Activated CD8-positive, alpha-beta memory T cell treated with anti-CD3 and anti-CD28 coated beads for 4 hours (primary cell): ENCODE measurements at places on chromosomes 11 and 22.

- DNase-seq = no peak
Measured at GRCh38 chr11:119885861-119886567, 157.0 kb upstream of the NECTIN1 start.

DNA sequence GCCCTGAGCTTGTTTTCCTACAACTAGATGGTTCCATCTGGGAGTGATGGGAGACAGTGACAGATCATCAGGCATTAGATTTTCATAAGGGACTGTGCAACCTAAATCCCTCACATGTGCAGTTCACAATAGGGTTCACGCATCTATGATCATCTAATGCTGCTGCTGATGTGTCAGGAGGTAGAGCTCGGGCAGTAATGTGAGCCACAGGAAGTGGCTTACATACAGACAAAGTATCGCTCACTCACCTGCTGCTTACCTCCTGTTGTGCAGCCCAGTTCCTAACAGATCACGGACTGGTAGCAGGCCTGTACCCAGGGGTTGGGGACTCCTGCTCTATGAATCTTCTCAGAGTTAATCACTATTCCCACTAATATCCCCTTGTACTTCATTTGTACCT lies 12.4 kb downstream of the AAMDC start:
- DNase-seq = no peak

DNA sequence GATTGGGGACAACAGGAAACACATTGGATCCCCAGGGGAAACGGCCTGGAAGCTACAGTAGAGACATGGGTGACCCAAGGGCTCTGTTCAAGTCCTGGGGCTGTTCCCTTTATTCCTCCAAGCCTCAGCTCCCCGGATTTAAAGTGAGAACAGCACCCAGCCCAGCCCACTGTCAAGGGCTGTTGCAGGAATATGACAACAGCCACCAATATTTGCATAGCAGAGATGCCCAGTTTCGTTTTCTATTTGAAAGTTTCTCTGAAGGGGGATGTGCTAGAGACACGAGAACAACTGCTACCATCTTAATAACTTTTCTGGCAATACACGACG lies 81.1 kb upstream of the WNT7B start:
- no peak for DNase-seq

DNA sequence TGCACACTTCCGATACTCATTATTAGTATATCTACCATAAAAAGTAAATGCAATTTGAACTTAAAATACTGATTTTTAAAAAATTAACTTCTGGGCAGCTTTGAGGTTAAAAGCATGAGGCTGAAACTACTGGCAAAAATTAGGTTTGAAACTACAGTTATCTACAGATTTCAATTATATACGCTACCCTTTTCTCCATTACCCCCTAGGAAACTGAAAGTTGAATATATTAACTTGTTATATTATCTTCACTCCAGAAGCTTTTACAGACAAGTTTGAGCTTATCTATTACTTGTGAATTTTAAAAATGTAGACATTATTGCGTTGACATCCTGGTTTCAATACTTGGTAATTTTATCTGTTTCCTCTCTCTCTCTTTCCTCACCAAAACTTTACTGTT lies 96.7 kb upstream of the DDI1 start:
- no peak for DNase-seq

DNA sequence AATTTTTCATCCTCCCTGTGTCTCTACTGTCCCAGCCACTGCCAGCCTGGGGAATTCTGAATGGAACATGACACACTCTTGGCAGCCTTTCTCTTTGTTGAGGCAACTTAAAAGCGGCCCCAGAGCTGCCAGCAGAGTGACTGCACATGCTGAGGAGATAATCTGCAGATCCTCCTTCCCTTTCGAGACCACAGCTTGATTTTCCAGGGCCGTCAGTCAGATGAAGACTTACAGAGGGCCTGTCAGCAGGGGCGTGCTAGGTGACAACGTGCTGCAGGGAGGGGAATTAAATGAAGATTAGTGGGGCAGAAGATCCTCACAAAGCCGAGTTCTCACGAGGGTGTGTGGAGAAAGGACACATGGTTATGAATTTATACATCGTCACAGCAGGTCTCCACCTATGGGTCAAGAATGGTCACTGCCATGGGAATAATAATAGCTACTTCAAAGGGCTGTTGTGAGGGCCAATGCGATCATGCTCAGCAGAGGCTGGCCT lies 193.5 kb upstream of the PITPNB start:
- DNase-seq = no peak

GRCh38 chr11:14499178-14499559 lies 442 bp downstream of the COPB1 start:
- DNase-seq = no peak

DNA sequence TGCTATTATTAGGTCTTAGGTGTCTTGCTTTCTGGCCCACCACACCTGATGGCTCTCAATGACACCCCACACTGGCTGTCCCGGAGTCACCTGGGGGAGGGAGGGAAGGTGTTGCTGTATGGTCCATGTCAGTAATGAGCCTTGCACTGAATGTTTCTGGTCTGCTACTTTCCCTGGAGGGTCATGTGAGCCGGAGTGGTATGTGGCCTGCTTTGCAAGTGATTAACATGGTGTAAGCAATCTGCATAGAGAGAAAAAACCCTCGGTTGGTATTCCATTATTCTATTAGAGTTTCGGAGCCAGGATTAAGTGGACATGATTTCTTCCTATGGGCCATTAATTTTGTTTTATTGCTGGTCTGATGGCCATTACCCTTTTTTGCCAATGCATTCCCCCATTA lies 63.9 kb downstream of the PKNOX2 start:
- no peak for DNase-seq

DNA sequence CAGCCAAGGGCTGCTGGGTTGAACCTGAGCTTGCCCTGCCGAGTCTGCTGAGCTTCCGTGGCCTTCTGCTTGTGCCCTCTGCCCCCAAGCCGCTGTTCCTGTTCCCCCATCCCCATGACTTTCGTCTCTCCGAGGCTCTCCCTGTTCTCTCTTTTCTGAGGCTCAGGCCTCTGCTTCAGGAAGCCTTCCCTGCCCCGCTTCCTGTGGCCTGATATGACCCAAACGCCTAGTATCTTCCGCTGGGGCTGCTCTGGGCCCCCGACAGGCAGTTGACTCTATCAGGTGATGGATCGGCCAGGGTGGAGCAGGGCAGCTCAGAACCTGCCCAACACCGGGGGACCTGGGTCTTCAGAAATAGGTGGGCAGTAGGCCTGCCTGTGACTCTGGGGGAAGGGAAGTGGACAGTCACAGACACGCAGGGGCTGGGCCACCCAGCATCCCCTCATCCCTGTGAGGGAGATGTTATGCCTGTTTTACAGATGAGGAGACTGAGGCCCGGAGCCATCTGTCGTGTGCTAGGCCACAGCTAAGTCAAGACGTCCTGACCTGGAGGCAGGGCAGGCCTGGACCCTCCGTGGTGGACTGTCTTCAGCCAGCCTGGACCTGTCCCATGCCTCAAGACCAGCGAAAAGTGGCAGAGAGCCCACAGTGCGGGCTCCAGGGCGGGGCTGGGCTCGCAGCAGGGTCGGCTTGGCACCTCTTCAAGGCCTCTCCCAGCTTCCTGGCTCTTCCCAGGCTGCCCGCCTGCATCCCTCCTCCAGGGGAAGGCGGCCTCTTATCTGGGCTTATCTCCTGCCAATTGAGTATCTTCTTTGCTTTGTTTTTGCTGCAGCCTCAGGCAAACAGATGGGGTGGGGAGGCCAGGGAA lies 16.2 kb downstream of the BAD start:
- no peak for DNase-seq

DNA sequence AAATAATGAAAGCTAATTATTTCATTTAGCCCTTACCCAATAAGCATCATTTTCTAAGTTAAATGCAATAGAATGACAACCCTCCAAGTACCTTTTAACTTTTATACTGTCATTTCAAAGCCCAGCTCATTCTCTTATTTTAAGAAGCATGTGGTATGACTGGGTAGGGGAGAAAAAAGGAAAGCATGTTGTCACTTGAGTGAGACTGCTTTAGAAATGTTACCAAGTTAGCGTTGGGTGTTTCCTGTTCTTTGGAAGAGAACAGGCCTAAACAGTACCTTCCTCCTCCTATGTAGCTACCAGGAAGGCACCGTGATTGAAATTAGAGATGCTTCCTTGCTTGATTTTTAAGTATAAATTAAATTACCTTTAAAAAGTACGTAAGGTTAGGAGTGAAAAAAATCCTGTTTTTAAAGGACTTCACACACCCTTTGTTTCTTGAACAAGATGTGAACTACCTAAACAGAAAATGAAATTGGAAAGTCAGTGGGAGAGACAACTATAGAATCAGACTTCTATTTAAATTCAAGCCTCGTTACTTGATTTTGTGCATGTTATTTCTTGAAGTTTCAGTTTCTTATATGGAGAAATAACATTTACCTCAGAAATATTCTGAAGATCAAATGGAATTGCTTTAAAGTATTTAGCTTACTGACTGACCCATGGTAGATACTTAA lies 741 bp upstream of the CNTF start:
- DNase-seq = no peak

GRCh38 chr11:119205080-119205479 lies 1.1 kb upstream of the CBL start:
- no peak for DNase-seq

- no peak for DNase-seq
Measured at GRCh38 chr11:122098261-122098980, 17.6 kb downstream of the BLID start.

DNA sequence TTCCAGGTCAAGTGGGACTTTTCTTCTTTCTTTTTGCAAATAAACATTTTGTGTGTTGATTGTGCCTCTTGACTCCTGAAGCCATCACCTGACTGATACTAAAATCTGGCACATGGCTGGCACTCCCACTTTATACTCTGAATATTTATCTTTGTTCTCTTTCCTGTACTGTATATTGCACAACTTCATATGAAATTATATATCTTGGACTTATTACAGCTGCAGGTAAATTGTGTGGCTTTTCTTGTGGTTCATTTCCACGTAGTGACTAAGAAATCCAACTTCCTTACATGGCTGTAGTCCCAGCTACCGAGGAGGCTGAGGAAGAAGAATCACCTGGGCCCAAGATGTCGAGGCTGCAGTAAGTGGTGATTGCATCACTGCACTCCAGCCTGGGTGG lies 23.7 kb upstream of the OR5B12 start:
- no peak for DNase-seq

- no peak for DNase-seq
Measured at GRCh38 chr22:36201630-36202319, at the start of gene APOL4. TSS of gene APOL4 (minus strand) at chr22:36201809. CDS start at chr22:36201734, 75 bp downstream.

- DNase-seq = no peak
Measured at GRCh38 chr11:66614073-66614472, 2.4 kb upstream of the RBM14 start.

GRCh38 chr22:19622061-19622441 lies 92.3 kb upstream of the SEPTIN5 start:
- DNase-seq = no peak

DNA sequence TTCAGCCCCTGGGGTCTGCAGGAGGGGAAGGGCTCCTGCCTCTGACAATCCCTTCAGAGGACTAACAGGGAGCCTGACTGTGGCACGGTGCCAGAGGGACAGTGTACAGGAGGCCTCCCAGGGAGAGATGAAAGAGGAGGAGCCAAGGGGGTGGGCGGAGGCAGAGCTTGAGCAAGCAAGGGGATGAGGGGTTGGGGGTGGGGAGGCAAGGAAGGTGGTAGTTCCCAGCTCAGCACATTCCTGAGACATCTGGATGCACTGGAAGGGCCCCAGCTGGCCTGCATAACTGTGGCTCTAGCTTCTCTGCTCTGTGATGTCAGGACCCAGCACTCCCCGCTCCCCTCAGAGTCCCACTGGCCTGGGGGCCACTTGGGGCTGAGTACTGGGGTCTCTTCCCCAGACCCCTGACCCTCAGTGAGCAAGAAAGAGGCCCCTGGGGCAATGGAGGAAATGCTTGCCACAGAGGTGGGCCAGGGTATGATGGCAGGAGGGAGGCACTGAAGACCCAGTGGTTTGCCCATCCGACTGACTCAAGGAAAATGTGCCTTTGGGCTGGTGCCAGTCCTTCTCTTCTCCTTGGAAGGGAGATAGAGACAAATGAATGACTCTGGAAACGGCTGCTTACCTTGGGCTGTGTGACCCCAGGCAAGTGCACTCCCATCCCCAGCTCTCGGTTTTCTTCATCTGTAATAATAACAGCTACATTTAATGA lies 13.3 kb downstream of the CREB3L1 start:
- DNase-seq = no peak

- no peak for DNase-seq
Measured at GRCh38 chr11:69342588-69343330, 48.8 kb downstream of the MYEOV start.

GRCh38 chr11:45333001-45333971 lies 47.1 kb upstream of the SYT13 start:
- DNase-seq = no peak
